ENCODE measurements at places on chromosomes 4 and X. TPM values are rescaled to one million over a fixed set of nuclear protein-coding genes. Genes with fewer than 3 reads are reported as not detected.

DNA sequence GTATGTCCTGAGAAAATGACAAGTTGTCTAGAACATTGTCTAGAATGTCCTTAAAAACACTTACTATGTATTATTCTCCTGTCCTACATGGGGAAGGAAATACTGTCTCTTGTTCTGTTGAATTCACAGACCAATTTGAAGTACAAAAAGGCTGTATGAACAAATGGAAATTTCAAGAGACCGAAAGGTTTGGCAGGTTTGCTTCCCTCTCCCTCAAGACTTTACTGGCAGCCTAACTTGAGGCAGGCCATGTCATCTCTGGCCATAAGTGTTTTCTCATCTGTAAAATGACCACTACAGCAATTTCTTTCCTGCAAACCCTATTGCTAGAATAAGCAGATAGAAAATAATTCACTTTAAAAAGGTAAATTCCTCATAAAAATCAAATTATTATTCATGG is 191.2 kb upstream of the BMP3 start:
- DNase-seq = no peak

DNA sequence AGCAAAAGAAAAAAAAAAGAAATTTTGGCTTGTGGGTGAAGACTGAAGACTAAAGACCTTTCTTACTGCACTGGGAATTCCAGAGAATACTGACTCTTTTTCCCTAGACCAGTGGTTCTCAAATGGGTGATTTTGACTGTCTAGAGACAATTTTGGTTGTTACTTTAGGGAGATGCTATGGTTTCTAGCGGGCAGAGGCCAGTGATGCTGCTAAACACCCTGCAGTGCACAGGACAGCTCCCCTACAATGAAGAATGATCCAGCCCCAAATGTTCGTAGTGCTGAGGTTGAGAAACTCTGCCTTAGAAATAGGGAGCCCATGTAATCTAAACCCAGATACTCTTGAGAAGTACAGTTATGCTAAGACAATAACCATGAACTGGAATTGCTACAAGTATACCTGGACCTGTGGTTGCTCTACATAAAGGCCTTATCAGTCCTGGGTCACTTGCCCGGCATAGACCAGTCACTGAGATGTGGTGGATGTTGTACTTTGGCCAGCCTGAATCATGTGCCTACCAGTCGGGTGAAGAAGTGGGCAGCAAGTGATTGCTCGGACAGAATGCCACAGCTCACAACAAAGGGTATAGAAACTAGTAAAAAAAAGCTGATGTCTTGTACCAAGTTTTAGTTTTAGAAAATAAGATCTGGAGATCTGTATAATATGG is 16.0 kb downstream of the ARHGAP10 start:
- DNase-seq = no peak

DNA sequence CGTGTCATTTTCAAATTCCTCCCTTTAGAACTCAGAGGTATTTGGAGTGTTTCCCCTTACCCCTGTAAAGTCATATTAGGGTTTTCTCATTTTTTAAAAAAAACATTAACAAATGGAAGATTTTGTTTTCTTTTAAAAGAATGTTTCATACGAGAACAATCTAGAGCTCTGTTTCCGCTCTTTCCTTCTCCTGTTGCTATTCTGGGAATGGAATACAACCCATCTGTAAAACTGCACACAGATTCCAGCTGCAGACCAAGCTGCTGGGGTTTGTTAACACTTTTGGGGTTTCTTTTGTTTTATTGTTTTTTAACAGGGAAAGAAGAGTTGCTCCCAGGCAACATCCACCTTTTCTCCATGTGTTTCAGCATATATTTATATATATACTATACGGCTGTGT is 61.3 kb downstream of the HCCS start:
- no peak for DNase-seq

The RPS6KA6 gene
- 10.4 TPM for total RNA-seq

The PABPC1L2B gene
- total RNA-seq = not detected

The GRIA2 gene
- 0.18 TPM for total RNA-seq

GRCh38 chr4:115851918-115852766 is 738.7 kb upstream of the NDST4 start:
- DNase-seq = no peak

Data from ureter (tissue), 1 donor.